NCI-H1048 (cell line): ENCODE measurements at places on chromosomes 6 and 20.

DNA sequence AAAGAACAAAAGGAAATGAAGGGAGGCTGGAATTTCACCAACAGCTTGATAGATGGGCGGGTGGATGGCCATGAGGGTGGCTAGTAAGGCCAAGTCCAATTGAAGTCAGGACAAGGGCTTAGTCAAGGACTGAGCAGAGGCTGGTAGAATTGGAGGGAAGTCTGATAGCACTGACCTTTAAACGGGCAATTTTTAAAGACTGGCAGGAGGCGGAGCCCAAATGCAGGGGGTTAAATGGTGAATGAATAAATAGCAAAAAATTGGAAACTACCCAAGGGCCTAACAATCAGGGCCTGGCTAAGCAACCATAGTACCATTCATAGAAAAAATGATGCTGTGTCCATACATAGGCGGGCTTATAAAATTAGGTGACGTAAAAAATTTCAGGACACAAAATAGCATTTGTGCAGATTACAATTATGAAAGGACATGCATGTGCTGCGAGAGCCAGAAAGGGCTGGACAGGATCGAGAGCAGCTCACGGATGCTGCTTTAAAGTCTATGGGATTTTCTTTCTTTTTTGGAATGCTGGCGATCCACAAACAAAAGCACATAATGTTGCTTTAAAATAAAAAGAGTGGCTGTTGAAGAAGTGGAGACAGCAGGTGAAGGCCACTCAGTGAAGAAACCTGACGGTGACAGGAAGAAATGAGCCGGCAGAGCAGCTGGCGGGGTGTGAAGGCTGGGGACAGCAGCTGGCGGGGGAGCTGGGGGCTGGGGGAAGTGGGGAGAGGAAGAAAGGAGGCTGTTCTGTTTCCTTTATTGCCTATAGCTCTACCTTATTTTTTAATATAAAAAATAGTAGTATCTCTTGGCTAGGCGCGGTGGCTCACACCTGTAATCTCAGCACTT, 42.8 kb upstream of the TAF8 start:
- DNase-seq = no peak

DNA sequence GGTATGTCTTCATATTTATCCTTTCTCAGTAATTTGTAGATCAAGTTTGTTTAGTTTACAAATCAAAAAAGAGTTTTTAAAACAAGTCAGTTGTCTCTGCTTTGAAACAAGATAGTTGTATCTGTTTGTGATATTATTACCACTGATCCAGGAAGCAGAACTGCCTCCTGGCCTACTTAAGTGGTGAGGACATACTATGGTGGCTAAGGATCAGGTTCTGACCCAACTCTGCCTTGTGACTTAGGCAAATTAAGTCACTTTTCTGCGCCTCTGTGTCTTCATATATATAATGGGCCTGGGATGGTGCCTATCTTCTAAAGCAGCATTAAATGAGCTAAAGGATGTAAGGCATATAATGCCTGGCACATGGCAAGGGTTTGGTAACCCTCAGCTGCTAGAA, 8.7 kb downstream of the ANKS1A start:
- no peak for DNase-seq

DNA sequence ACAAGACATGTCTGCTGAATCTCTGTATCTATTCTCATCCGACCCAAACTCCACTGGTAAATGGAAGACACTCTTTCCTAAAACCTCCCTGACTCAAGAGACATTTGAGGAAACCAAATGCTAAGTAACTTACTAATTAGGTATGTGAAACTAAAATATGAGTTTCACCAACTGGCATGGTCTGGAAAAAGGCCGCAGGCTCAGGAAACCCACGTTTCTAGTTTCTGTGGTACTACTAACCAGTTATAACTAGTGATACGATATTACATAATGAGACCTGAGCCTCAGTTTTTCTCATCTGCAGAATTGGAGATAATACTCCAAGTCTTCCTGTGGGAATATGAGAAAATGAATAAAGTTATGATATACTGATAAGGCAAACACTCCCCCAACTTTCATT, 39.9 kb downstream of the ZNF391 start:
- DNase-seq = no peak

GRCh38 chr6:131958542-131959470, 7.6 kb upstream of the CCN2 start:
- DNase-seq = no peak

- DNase-seq = no peak
These were observed 67.6 kb downstream of the BLOC1S5 start for GRCh38 chr6:7996538-7997111.

DNA sequence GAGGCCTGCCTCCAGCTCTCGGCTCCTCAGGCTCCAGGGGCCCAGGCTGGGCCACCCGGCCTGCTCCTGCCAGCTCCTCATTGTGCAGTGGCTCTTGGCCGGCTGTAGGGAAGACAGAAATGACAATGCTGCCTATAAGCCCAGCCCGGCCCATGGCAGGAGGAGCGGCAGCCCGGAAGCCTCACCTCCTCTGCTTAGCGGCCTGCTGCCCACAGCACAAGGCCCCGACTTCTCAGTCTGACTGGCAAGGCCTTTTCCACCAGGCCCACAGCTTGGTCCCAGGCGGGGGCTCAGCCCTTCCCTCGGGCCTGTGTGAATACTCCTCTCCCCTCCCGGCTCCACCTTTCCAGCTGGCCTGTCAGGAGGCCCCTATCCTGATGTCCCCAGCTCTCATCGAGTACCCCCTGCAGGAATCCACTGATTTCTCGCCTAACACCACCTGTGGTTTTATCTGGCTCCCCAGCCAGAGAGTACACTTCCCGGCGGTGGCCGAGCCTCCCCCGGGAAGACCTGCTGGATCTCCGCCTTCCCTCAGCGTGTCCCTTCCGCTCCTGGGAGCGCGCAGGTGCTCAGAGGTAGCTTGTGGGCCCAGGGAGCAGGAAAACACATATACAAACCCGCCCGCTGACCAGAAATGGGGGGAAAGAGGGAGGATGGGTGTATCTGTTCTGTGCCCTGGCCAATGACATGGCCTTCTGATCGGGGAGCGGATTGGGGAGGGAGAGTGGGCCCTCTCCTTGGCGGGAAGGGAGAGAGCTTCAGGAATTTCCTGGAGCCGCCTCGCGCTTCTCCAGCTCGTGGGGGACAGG, 963 bp downstream of the DDRGK1 start:
- DNase-seq = no peak

GRCh38 chr6:44342489-44342888, at the start of gene SPATS1:
Gene SPATS1 (plus strand): TSS chr6:44342650. CDS start chr6:44343096, 446 bp downstream.
- DNase-seq = no peak

DNA sequence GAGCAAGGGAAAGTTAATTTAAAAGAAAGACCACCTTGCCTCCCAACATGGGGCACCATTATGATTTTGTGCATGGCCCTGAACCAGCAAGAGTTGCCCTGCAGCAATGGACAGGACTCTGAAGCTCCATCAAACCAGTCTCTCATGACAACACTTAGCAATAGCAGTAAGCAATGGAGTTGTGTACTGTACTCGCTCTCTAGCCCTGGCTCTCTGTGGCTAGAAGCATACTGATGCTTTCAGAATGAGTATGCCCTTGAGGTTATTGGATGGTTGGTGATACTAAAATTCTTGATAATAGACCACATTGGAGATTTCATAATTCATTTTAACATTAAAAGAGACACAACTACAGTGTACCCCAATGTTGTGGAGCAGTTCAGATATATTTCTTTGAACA, 23.2 kb upstream of the LMBRD1 start:
- no peak for DNase-seq

- no peak for DNase-seq
These were observed 46.5 kb upstream of the SNAP25 start for GRCh38 chr20:10171864-10172751.

DNA sequence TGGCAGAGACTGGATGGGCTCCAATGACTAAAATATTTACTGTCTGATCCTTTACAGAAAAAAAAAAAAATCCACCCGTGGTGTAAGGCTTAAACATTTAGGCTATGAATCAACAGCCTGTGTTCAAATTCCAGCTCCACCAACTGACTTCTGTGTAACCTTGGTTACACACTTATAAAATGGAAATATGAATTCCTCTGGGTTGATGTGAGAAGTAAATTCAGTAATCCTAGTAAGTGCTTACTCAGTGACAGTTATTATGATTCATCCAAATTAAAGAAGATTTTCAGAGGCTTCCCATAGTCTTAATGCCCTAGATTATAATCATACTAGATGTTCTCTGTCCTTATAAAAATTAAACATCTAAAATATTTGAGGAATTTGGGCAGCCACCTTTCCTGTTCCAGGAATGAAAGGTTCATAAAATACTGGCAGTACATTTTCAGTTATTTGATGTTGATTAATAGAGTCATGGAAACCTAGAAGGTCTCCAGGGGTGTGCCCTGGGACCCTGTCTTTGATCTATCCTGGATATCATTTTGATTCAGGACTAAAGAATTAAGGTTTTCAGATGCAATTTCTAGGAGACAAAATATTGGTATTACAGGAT, 180.3 kb upstream of the ZNF217 start:
- no peak for DNase-seq
